ENCODE measurements at places on chromosomes 2 and 18.

GRCh38 chr2:106575955-106576354 is 88.8 kb downstream of the CD8B2 start:
- DNase-seq: peak; percentile 61

DNA sequence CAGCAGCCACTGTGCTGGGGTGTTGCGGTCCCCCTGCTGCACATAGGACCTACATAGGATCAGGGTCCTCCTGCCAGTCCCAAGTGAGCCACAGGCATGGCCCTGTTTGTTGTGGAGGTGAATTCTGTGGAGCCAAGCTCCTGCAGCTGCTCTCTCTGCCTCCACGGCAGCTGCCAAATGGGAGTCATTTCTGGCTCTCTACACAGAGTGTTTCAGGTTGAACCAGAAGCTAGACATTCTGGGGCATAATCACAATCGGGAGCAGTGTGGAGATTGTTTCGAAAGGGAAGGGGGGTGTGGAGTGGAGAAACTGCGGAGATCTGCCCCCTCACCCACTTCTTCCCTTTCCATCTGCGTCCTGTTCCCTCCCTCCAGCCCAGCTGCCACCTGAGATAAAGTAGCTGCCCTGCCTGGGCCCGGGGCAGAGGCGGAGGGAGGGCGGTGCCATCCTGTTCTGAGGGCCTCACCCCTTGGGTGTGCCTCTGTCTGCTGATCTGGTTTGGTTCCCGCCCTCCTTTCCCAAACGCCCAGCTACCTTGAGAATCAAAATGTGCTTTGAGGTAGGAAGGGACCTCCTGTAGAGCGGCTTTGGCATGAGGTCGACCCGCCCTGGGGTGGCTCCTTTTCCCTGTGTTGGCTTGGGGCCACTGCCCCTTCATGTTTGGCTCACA is 139.4 kb downstream of the WDSUB1 start:
- no peak for DNase-seq

DNA sequence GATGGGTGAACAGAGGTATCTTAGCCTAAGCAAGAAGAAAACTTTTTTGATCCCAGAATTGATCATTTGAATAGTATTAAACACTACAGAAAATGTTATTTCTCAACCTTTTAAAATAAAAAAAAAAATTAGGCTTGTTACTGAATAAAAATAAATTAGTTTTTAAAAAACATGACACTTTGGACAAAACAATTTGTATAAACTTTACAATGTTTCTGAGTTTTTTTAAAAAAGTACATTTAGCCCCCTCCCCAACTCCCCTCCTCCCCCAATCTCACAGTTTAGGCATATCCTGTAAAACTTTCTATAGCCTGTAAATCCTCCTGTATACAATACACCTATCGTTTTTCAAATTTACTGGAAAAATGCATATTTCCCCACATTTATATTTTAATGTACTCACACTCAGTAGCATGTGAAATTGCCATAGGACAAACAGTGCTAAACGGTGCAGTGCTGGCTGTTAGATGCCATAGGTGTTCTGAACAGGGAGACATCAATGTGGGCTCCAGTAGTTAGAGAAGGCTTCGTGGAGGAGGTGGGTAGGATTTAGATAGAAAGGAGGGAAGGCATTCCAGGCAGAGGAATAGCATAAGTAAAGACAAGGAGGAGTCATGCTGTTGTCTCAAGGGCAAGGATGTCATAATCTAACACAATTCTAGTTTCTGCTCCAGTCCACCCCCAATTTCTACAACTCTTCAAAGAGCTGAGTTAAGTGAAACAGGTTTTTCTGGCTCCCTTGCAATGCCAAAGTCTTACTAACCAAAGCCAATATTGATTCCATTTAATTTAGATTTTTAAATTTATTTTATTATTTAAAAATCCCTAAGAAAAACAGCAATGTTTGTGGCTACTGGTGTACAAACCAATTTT is 50.9 kb downstream of the SP3 start:
- DNase-seq: no peak

DNA sequence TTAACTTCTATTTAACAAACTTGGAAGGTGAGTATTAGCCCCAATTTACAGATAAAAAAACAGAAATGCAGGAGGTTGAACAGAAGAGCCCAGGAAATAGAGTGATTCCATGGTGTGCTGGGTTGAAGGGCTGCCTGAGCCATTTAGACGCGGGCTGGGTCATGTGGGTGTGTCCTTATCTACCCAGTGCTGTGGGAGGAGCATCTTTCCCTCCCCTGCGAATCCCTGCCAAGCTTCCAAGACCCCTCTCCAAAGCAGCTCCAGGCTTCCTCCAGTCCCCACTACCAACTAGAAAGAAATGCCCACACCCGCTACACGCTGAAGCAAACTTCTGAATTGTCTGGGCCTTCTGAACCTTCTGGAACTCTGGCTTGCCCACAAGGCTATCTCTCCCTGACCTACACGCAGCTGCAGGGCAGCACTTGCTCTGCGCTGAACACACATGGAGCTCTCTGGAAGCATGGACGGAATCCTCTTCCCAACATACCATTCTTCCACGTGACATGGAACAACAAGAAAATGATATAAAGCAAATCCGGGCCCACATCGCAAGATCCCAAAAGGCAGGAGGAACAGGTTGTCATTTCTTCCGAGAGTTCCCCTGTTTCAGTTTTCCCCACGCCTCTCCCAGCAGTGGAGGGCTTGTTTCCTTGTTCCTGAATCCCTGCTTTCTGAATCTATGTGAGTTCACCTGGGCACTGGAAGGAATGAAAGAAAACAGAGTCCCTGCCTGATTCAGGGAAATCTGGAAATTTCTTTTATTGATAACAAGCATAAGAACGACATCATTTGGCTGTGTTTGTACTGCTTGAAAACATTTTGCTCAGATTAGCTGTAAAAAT is 562.7 kb upstream of the ID2 start:
- no peak for DNase-seq
